ENCODE measurements at places on chromosomes 13 and 19. TPM values are rescaled to one million over a fixed set of nuclear protein-coding genes. Genes with fewer than 3 reads are reported as not detected.

CCDC61 gene
- 5.9 TPM for total RNA-seq

OR7A5 gene
- total RNA-seq, result not detected

EPSTI1 gene
- 25.9 TPM for total RNA-seq

- no peak for DNase-seq
Observed at GRCh38 chr19:32123355-32123940, 222.0 kb upstream of the ZNF507 start.

DNA sequence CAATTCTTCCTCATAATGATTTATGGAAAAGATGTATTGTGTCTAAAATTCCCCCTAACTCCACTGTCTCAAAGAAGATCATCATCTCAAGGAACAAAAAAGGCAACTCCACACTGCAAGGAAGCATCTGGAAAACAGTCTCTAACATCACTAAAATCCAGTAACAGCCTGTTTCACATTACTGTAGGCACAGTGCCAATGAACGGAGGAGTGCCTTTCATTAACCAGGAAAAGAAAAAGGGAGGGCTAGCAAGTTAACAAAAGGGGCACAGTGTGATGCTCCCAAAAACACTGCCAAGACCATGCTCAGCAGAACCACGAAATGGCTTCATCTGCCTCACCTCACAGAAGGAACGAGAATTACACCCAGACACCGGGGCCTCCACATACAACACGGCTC is 8.5 kb downstream of the TMTC4 start:
- DNase-seq, result no peak

- no peak for DNase-seq
Observed at GRCh38 chr13:112963641-112964040, 5.4 kb upstream of the MCF2L start.

DNA sequence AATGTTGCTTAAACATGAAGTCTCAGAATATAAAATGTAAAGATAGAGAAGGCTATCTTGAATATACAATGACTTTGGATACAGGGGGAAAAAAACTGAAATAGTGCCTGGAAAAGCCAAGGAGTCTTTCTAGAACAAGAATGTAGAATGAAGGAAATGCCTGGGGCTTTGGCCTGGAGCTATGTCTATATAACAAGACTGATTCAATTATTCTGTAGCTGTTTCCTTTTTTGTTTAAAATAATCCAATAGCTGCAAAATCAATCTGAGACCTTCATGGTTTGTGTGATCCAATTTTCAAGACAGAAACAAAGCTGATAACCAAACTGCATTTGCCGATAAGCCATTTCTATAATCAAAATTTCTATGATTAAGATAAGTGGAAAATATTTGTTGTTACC is 530.9 kb upstream of the NBEA start:
- DNase-seq, result no peak

DNA sequence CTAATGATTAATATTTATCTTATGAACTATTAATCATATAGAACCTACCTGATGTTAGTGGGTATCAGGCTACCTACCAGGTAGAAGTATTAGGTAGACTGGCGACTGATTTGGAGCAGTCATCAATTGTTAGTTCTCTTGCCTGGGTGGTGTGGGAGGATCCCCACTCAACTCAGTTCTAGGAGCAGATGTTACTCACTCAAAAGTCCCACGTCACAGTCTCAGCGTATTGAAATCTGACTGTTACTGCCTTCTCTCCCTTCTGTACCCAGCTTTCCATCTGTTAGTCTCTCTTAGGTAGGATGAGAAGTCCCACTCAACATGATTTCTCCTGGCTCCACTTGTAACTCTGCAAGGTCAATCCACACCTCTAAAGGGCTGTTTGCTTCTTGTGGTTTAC is 102.7 kb downstream of the OLFM4 start:
- DNase-seq, result no peak

GRCh38 chr19:18848878-18849661 is 17.3 kb downstream of the UPF1 start:
- DNase-seq, result peak; percentile 98

Measured in osteoblast (primary cell).